ENCODE measurements at places on chromosomes 1 and 21.

GRCh38 chr21:14722841-14723483, 176.8 kb upstream of the SAMSN1 start:
- no peak for DNase-seq

DNA sequence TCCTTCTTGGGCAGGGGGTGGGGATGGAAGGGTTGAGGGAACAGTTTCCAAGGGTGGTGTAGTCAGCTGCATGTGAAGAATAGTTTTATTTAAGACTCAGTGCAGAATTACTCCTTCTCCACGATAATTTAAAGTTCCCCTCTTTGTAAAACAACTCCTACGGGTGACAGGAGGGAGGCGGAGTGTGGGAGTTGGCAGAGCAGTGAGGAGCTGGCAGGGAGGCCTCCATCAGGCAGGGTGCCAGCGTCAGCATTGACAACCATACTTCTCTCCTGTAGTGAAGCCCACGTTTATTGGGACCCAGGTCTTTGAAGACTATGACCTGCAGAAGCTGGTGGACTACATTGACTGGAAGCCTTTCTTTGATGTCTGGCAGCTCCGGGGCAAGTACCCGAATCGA, 93.8 kb downstream of the MTR start:
- no peak for DNase-seq

GRCh38 chr1:64036549-64036948, 166.9 kb upstream of the UBE2U start:
- no peak for DNase-seq

GRCh38 chr1:44047131-44047530, 15.9 kb upstream of the SLC6A9 start:
- DNase-seq = no peak

DNA sequence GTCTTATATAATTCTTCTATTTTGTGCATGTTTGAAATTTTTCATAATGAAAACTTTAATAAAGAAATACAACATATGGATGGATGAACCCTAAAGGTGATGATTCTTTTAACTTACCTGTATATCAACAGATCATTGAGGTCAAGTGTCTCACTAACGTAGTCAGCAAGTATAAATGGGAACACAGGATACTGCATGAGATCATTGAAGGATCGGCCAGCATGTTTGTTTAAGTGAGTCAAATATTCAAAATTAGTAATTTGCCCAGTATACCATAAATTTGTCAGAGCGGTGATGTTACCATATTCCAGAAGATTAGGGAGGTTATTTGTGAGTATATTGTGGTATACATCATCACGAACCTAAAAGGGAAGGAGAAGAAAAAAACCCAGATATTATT, 71.0 kb upstream of the GNG4 start:
- no peak for DNase-seq

GRCh38 chr1:37009521-37009920, 24.8 kb downstream of the GRIK3 start:
- DNase-seq = no peak

- no peak for DNase-seq
These were observed 140.5 kb downstream of the ZBTB18 start for GRCh38 chr1:244191581-244191980.

GRCh38 chr1:25256578-25256965, 9.3 kb upstream of the RSRP1 start:
- DNase-seq = no peak
